ENCODE measurements at places on chromosomes 7 and 10.

- no peak for DNase-seq
Measured at GRCh38 chr7:148987751-148988512, 40.4 kb downstream of the PDIA4 start.

- DNase-seq, result no peak
Measured at GRCh38 chr7:154584352-154585252, 418.3 kb downstream of the PAXIP1 start.

GRCh38 chr10:59553162-59553900, 156.3 kb downstream of the SLC16A9 start:
- DNase-seq, result no peak

DNA sequence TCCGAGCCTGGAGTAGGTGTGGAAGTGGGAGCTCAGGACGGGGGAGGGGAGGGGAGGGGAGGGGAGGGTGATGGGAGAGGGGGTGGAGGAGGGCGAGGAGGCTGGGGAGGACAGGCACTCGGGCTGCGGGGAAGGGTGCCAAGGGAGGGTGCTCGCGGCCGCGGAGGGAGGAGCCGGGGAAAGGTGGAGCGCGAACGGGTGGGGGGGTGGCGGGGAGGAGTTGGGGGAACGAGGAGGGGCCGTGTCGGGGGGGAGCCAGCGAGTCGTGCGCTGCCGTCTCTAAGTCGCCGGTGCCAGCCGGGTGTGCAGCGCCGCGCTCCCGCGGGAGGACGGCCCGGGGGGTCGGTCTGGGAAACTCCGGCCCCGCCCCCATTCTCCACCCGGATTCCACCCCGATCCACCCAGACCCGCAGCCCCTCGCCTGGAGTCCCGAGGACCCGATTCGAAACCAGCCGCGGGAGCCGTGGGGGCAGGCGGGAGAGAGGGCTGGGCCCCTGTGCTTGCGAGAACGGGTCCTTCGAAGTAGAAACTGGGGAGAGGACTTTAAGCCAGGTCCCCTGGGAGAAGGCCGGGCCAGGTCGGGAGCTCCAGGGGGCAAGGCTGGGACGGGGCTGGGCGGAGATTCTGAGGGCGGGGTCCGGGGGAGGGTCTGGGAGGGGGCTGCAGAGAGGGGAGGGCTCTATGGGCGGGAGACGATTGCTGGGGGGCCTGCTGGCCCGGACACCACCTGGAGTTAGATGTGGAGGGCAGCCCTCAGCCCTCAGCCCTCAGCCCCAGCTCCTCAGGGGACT, at the start of gene ZNF467:
Gene ZNF467 (minus strand): TSS at position 143 of the 791 bp plus-strand sequence. CDS start 2,556 bp downstream, outside the sequence.
- DNase-seq, result no peak

DNA sequence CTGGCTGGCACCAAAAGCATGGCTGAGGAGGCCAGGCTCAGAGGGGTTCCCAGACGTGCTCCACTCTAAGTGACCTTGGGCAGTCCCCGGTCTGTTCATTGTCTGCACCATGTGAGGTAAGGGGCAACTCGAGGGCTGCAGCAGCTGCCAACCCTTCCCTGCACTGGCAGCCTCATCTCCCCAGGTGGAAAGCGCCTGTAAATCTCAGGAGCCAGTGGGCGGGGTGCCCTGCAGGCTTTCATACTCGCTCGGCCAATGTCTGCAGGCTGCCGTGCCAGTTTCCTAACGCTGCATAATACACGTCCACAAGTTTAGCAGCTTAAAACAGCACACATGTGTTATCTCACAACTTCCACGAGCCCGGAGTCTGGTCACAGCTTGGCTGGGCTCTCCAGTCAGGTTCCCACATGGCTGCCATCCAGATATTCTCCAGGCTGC, 12.6 kb upstream of the GDF10 start:
- no peak for DNase-seq

- no peak for DNase-seq
Measured at GRCh38 chr10:90458571-90458970, 399.3 kb downstream of the HTR7 start.

DNA sequence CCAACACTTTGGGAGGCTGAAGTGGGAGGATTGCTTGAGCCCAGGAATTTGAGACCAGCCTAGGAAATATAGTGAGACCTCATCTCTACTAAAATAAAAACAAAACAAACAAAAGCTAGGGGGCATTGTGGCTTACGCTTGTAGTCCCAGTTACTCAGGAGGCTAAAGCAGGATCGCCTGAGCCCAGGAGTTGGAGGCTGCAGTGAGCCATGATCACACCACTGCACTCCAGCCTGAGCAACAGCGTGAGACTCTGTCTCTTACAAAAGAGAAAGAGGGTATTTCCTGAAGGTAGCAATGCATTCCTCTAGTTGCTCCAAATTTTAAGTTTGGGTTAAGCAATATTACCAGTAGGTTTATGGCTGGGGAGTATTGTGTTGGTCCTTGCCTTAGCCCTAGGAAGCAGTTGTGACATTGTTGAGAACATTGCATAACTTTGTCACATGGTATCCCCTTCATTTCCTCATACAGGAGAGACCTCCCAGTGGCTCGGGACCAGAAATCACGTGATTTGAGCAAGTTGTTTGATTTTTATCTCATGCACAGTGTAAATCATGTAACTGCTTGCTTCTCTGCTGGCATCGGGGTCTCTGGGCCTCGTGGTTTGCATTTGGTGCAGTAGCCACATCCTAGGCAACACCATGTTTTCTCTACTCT, 23.3 kb upstream of the SMARCD3 start:
- no peak for DNase-seq

DNA sequence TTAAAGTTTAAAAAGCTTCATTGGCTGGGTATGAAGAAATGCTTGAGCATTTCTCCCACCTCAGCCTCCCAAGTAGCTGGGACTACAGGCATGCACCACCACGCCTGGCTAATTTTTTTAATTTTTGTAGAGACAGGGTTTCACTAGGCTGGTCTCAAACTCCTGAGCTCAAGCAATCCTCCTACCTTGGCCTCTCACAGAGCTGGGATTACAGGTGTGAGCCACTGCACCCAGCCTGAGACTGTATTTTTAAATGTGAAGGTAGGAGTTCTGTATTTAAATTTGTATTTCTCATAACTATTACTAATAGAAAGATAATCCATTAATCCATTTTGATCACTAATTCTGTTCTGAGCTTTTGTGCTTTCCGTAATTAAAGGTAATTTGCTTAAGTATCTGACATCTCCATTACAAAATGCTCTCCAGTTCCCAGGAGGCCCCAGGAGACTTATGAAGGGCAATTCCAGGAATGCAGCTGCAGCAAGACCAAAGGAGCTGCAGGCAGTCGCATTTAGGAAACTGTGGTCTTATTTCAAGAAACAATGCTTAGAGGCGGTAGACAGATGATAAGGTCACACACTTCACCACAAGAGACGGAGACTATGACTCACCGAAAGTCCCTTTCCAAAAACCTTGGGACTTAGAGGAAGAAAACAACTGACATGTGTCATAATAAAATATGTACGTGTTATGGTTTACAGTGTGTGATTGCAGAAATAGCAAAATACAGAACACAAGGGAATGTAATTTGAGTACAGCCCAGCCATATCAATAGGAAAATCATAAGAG, 23.3 kb downstream of the YAE1 start:
- peak; percentile 66 for DNase-seq

DNA sequence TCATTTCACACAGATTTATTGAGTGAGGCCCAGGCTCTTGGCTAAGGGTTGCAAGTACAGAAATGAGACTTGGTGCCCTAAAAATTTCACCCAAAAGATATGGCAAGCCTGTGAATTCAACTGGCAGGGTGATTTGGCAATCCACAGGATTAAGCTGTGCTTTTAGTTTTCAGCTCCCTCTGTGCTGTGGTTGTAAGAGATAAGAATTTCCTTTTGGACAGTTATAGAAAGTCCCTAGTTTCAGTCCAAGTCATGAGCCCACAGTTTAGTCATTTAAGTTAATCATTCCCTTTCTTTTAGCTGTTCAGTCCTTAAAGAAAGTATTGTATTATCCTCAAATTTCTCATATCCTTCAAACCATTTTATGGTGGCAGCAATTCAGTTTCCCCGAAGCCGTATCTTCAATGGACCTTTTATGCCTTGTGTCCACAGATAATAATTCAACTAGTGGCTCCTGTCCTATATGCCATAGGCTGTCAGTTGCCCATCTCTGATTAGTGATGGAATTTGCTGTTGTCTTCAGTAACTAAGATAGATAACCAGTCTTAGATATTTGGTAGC, 73.4 kb upstream of the NAMPT start:
- DNase-seq, result no peak

- DNase-seq, result no peak
Measured at GRCh38 chr7:91443862-91444261, 179.6 kb downstream of the FZD1 start.

GRCh38 chr10:117367718-117368117, 7.5 kb downstream of the PDZD8 start:
- no peak for DNase-seq

DNA sequence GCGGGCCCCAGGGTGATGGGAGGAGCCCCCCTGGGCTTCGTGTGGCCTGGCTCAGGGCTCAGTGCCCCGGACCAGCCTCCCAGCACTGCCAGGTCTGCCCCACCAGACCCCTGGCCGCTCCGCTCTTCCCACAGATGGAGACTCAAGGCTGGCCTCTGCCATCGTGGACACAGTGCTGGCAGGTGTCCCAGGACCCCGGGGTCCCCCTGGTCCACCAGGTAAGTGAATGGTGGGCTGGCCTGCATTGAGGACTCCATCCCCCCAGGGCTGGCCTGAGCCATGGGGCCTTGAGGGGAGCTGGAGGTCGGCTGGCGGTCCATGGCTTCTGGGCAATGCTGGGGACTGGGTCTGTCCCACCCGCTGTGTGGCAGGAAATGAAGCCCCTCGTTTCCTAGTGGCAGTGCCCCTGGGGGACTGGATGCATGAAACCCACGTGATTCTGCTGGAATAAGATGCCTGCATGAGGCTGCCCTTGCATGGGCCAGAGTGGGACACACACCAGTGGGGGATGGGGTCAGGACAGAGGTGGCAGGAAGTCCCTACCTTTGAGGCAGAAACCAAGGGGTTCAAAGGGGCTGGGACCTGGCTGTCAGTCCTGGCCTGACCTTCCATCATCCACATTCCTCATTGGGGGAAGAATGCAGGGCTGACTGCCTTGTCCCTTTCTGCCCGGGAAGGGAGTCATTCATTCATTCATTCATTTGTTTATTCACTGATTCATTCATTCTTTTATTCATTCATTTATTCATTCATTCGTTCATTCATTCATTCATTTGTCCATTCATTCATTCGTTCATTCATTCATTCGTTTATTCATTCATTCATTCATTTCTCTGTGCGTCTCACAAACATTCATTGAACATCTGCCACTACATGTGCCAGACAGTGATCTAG, 81.8 kb downstream of the MYL10 start:
- DNase-seq, result no peak

- DNase-seq, result no peak
Measured at GRCh38 chr10:30436671-30437030, 2.7 kb downstream of the MAP3K8 start.

DNA sequence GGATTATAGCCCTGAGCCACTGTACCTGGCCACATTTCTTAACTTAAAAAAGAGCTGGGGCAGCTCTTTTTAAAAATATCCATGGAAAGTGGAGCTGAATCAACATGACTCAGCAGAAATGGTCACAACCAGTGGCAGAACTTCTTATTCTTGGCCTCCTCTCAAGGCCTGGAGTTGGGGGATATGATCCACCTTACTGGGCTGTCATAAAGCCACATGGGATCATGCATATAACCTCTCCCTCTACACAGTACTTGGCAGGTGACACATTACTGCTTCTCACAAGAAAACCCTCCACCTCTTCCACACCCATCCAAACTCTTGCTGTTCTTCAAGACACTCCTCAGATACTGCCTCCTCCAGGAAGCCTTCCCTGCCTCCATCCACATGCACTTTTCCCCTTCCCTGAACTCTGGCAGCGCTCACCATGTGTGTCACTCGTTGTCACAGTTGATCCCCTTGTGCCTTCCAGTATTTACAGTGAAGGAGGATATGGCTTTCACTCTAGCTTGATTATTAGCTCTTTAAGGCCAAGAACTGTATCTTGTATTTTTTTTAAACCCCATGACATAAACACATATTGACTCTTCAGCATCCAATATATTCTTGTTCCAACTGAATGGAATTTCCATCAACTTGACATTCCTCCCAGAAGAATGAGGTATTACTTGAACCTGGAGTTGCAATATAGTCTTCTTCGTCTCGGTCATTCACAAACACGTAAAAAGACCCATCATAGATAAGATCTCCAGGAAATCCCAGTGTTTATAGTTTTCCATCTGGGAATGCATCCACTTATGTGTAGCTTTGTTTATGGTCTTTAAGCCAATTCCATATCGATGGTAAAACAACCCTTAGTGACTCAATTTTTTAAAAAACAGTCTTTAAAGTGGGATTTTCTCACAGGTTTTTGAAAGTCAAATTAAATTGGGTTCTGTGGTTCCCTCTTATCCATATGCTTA, 85.5 kb downstream of the TBXAS1 start:
- DNase-seq, result no peak

DNA sequence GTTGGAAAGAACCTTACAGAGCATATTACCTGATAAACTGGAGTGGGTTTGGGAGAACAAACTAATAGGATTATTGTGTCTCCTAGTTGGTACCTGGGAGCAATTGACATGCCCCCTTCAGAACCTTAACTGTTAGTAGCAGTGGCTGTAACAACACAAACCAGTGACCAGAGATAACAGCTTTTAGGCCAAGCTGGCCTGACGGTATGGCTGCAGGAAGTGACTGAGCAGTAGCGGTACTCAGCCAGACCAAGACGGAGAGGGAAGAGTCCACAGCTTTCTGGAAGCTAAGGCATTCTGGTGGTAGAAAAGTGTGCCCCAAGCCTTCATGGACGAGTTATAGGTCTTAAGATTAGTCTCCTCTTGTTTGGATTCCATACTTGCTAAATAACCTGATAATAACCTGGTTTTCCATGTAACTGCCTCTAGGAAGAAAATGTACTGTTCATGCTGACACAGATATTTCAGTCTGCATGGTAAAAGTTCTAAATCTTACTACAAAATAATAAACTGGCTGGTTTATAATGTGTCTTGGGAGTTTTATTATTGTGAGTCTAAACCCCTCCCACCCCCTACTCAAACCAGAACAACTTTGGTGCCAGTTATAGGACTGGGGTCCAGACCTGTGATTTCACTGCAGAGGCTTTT, 11.3 kb downstream of the NOLC1 start:
- DNase-seq, result no peak

DNA sequence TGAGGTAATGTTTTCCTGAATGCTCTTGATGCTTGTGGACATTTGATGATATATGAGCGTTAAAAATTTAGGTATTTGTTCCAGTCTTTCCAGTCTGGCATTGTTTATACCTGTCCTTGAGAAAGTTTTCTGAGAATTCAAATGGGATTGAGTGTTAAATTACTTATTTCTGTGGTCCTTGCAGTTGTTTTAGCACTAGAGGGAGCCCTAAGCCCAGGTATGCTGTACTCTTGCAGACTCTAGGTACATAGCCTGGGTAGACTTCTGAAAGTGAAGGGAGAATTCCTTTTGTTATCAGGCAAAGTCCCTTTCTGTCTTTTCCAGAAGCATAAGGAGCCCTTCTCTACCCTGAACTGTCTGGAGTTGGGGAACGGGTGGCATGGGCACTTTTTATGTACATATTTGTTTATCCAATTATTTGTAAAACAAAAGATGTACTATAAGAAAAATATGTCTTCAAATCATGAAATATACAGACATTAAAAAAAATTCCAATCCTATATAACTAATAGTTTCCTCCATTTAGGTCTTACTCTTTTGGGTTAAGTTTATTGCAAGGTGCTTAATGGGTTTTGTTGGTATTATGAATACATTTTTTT, 262.1 kb downstream of the ATRNL1 start:
- DNase-seq, result peak; percentile 11

- no peak for DNase-seq
Measured at GRCh38 chr7:47652591-47652990, 70.7 kb upstream of the TNS3 start.

- DNase-seq, result no peak
Measured at GRCh38 chr10:100318207-100318606, 11.8 kb downstream of the PKD2L1 start.

All from keratinocyte (primary cell).